ENCODE measurements at places on chromosomes 11 and 22.
A peak's percentile ranks its signal among the peaks of the same experiment; 100 is the strongest.

DNA sequence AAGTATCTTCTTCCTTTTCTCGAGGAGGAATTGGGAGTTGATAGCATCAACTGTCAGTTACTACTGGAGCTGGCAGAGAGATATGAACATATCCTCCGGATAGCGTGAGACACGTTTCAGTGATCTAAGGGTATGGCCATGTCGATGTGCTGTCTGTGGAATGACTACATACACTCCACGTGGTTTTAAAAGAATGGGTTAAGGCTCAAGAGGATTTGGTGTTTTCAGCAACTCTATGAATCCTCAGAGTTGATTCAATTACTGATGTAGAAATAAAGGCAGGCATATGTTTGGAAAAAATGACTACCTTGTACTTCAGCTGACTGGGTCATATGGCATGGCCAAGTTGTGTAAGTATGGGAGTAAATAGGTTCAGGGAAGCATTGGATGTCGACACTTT, 22.9 kb downstream of the MMP13 start:
- no peak for DNase-seq

DNA sequence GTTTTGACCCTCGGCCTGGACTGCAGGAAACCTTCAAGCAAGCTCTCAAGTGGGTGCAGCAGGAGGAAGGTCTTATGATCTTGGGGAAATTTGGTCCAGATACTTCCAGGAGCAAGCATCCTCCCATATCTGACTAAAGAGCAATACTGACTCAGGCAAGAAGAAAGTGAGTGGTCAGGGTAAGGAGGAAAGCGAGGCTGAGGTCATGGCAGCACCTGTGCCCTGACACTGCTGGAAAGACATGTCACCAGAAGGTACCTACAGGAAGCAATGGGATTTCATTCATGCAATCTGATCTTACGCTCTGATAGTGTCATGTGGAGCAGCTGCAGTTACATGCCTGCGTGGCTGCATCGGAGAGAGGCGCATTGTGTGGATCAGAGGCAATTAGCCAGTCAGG, 6.5 kb upstream of the TOP3B start:
- DNase-seq, result no peak

- no peak for DNase-seq
Observed at GRCh38 chr11:7186190-7186589, 65.5 kb upstream of the SYT9 start.

DNA sequence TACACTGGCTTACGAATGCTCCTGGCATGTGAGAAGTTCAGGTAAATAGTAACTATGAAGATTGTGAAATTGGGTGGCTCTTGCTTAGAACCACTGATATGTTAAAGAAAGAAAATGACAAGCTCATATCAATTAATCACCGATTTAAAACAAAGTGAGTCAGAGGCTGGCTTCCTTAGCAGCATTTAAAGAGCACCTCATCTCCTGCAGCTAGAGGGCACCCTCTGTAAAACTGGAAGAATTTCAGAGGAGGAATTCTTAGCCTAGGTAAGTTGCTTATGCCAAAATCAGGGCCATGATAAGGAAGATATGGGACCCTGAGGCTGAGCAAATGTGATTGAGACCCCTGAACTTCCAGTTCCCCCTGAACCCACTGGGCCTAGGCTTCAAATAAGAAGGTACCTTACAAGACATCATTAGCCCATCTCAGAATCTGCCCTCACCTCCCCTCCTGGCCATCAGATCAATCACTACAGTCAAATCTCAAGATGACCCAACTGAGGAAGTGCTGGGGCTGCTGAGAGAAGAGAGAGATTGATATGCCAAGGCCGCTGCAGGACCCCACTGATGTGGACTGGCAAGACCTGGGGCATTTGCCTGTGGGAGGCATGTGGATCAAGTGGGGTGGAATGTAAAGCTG, 8.6 kb upstream of the CD3E start:
- DNase-seq, result peak; percentile 25

- DNase-seq, result peak; percentile 61
Observed at GRCh38 chr22:41768430-41768829, 32.0 kb upstream of the CCDC134 start.

GRCh38 chr11:57394203-57394965, 3.9 kb upstream of the PRG2 start:
- DNase-seq, result no peak

DNA sequence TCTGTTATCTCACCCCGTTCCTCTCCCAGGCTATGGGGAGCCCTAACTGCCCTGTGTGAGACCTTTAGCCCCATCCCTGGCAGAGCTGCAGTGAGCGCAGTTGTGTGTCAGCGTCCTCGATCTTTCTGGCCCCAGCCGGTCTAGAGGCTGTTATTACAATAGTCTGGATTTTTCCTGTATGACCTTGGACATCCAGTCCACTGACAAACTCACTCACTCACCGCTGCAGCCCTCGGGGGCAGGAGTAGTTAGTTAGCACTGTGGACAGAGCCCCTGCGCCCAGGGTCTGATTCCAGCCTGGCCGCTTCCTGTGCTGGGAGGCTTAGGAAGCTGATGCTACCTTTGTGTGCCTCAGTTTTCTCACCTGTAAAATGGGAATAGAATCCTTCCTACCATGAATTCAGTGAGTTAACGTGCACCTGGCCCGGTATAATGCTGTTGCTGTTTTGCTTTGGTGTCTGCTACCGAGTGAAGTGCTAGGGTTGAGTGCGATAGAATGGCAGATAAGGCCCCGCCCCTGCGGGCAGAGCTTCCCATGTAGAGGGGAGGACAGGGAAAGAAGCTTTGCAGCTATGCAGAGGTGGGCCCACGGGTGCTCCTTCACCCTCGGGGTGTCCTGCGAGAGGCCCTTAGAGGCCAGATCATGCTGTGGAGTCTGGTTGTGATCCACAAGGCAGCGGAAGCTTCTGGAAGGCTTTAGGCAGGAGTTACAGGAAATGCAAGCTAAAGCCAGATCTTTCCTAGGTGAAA, 3.0 kb downstream of the LRP5 start:
- no peak for DNase-seq

- no peak for DNase-seq
Observed at GRCh38 chr11:117913736-117914397, 15.3 kb downstream of the TMPRSS13 start.

- DNase-seq, result no peak
Observed at GRCh38 chr11:106958517-106959248, 59.6 kb downstream of the GUCY1A2 start.

- DNase-seq, result no peak
Observed at GRCh38 chr22:45291061-45291930, 6.5 kb downstream of the UPK3A start.

- DNase-seq, result peak; percentile 72
Observed at GRCh38 chr11:125082611-125083311, 19.7 kb downstream of the SLC37A2 start.

DNA sequence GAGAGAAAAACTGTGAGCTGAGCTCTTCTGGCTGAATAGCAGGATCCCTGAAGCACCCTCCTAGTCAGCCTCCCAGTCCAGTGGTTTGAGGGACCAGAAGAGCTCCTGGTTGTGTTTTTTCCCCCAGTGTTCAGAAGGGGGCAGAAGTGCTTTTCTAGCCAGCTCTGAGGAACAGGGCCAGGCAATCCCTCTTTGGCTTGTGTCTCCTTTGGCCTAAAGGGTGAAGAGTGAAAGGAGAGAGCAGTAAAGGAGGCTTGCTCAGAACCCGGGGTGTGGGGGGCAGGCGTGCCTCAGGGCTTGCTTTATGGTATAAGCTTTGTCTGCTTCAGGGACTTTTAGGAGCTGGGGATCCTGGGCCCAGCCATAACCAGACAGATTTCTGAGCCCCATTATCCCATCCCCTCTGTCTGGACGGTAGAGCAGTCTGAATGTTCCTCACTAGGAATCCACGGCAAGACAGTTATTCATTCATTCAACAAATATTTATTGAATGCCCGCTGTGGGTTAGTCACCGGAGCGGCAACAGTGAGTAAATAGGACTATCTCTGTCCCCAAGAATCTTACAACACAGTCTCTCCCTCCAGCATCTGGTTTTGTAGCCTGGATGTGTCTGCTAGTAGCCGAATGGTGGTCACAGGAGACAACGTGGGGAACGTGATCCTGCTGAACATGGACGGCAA, 14.5 kb downstream of the ACP2 start:
- peak; percentile 53 for DNase-seq

- DNase-seq, result no peak
Observed at GRCh38 chr11:111922803-111923202, 4.1 kb downstream of the C11orf52 start.

DNA sequence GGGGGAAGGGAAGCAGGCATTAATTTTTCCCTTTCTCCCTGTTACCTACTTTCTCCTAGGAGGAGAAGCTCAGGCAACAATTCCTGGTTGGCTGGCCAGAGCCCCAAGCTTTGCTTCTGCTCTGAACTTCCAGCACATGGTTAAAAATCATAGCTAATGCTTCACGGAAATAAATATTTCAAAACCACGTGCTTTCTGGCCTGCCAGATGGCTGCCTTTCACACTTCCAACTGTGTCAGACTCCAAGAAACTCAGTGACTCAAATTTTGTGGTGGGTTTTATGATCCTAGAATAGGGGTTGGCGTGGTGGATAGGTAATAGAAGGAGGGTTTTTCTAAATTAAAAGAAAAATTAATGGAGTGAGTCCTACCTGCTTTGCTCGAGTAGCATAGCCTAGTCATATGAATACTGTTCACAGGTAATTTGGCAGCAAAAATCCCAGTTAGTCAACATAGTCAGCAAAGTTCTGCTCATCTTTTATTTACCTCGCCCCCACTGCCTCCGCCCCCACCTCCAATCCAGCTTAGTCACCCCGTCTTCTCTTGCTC, 58.6 kb downstream of the SC5D start:
- no peak for DNase-seq

- no peak for DNase-seq
Observed at GRCh38 chr11:99918761-99919160, 768.3 kb upstream of the ARHGAP42 start.

GRCh38 chr22:28074526-28074925, 155.5 kb upstream of the PITPNB start:
- DNase-seq, result no peak

GRCh38 chr11:116504541-116505297, 268.1 kb downstream of the BUD13 start:
- no peak for DNase-seq

- DNase-seq, result no peak
Observed at GRCh38 chr11:6245536-6245935, 6.6 kb downstream of the CNGA4 start.

GRCh38 chr11:117361432-117361831, 33.8 kb downstream of the CEP164 start:
- DNase-seq, result no peak

GRCh38 chr11:107898270-107898669, 30.0 kb upstream of the RAB39A start:
- peak; percentile 32 for DNase-seq

GRCh38 chr11:119344291-119345010, 2.1 kb downstream of the MFRP start:
- DNase-seq, result no peak

DNA sequence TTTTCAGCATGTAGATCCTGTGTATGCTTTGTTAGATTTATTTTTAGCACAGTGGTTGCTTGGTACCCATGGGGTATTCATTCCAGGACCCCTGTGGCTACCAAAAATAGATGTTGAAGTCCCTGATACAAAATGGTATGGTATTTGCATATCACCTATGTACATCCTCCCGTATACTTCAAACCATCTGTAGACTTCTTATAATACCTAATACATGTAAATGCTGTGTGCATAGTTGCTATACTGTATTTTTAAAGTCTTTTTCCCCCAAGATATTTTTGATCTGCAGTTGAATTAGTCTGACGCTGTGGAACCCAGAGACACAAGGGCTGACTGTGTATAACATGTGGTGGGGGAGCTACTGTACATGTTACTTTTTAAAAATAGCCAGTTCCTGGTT, 101.1 kb downstream of the ATXN10 start:
- DNase-seq, result no peak

- DNase-seq, result no peak
Observed at GRCh38 chr11:47995360-47995769, 15.0 kb downstream of the PTPRJ start.

DNA sequence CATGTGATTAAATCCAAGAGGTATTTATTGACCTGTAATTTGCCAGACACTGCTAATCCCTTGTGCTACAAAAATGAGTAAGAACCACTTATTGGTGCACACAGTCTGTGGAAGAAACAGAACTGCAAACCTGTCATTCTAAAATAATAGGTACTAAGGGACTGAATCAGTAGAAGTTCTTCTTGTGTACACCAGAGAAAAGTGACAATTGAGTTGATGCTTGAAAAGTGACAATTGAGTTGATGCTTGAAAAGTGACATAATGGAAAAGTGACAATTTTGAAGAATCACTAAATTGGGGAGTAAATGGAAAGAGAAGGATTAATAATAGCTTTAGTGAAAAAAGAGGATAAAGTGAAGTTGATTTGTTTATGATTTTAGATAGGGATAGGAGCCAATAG, 56.4 kb downstream of the DKK3 start:
- no peak for DNase-seq

GRCh38 chr22:21025266-21025665, 7.1 kb downstream of the SLC7A4 start:
- DNase-seq, result no peak

- DNase-seq, result peak; percentile 21
Observed at GRCh38 chr11:125128450-125128849, 17.0 kb upstream of the TMEM218 start.

- DNase-seq, result no peak
Observed at GRCh38 chr11:131491503-131491902, 121.1 kb downstream of the NTM start.

DNA sequence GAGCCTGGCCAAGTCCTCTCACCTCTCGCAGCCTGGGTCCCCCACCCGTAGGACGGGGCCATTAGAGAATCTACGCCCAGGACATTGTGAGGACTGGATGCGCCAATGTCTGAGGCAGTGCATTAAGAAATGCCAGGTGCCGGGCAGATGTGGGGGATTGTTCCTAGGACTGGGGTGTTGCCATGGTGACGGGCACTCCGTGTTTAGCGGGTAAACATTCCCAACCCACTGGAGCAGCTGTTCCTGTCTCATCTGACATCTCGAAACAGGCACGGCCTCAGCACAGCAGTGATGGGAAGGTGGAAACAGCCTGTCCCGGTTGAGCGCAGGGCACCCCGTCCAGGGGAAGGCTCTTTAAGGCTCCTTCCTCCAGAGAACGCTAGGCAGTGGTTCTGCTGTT, 99.6 kb upstream of the RTL6 start:
- DNase-seq, result peak; percentile 17

GRCh38 chr22:31556627-31557203, 60.4 kb downstream of the SFI1 start:
- no peak for DNase-seq

- no peak for DNase-seq
Observed at GRCh38 chr11:29210426-29210825, 806.4 kb downstream of the KCNA4 start.

DNA sequence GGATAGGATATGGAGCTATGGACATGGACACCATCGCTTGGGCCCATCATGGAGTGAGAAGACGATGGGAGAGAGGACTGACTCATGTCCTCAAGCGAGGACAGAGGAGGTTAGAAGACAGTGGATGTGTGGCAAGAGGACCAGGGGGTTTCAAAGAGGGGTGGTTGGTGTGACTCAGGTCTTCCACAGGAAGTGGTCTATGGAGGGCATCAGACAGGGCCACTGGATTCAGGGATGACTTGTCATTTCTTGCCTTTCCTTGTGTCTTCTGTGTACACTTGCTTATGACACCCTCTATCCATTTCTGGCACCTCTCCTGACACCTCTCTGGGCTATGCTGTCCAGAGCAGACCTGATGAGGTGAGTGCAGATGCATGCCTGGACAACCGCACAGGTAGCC, 115.4 kb downstream of the OSBP2 start:
- DNase-seq, result no peak

Measured in Daoy (cell line).